ENCODE measurements at places on chromosomes 1 and 21.
A peak's percentile ranks its signal among the peaks of the same experiment; 100 is the strongest.

DNA sequence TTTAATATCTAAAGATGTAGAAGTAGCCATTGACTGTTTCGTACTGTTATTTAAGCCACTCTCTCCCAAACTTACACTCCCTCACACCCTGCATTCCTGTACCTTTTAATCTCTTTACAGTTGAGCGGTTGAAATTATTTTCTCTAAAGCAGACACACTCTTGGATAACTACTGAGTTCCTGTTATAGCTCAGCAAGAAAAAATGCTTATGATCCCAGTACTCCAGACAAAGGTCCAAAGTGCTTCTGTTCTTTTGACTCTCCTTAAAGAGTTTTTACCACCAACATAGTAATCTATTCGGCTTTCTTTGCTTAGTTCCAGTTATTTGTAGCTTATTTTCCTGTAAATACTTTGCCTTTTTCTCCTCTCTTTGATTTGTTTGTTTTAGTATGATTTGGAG lies 100.1 kb downstream of the ATF6 start:
- no peak for DNase-seq

DNA sequence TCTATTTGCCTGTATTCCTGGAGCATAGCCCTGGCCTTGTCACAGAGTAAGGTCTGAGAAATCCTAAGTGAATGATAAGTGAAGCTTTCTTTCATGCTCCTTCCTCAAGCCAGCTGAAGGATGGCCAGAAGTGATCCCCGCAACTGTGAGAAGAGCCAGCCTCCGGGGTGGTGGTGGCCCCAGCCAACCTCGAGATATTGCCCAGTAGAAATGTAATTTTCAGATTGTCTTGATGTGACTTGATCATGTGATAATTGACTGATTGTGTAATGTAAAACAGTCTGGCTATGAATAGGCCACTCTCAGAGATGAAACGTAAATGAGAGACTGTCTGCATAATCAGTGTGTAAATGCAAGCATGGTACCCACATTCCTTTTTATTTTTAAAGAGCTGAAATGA lies 242.4 kb upstream of the CAMK1G start:
- DNase-seq: no peak

- DNase-seq: no peak
Observed at GRCh38 chr1:230144010-230144614, 77.1 kb downstream of the GALNT2 start.

DNA sequence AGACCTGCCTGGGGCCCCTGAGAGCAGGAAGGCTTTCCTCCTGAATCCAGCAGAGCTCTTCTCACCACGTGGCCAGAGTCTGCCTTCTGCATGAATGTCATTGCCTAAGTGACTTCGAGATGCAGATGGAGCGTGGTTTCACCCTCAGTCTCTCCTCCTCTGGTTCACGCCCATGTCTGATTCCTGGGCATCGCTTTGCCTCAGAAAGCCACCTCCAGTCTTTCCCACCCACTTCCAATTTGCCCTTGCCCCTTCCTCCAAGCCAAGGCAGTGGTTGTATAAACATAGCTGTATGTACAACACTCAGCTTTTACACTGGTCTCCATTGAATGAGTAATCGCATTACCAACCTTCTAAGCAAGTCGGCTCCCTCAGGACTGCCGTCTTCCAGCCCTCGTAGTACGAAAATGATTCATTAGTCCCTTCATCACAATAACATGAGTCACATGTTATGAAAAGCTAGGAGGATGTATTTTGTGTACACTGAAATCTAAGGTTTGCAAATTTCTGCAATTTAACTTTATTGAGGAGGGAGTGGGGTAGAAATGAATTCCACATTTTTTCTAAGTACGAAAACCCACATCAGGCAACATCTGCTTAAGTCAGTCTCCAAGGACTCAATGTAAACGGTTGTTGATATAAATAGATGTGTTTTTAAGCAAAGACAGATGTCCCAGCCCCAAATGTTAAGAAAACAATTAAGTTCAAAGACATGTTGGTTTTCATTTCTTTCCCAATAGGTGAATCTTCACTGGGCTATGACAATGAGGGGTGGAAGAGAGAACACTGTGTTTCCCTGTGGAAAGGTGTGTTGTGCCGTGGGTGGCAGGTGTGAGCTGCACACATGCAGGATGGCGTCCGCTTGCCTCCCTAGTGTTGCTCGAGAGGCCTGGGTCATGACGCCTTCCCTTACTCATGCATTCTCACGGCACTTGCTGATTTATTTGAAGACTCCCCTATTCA lies 32.3 kb upstream of the ETS2 start:
- peak; percentile 22 for DNase-seq

DNA sequence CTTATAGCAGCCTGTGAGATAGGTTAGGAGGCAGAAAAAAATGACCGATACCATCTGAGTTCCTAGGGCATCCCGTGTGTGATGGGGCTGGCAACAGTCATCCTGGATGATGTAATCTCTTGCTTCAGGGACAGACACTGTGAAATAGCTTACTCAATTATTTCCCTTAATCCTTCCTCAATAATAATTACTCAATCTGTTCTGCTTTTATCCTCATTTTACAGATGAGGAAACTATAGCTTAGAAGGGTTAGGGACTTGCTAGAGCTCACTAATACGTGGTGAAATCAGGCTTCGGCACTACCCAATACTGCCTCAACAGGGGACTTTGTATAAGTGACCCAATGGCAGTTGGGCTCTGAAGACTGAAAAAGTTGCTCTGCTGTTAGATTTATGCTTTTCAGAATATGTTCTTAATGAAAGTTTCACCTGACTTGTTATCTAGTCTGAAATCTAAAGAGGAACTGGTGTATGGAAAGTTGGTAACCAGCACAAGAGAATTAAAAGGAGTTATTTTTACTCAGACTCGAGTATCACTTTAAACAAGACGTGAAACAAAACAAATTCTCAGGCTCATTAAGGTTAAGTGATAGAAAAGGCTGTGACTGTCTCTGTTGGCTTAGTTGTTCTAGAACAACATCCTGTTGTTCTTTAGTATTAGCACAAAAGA lies 14.4 kb downstream of the CD55 start:
- DNase-seq: no peak

- no peak for DNase-seq
Observed at GRCh38 chr1:36571106-36571505, 88.4 kb upstream of the CSF3R start.

DNA sequence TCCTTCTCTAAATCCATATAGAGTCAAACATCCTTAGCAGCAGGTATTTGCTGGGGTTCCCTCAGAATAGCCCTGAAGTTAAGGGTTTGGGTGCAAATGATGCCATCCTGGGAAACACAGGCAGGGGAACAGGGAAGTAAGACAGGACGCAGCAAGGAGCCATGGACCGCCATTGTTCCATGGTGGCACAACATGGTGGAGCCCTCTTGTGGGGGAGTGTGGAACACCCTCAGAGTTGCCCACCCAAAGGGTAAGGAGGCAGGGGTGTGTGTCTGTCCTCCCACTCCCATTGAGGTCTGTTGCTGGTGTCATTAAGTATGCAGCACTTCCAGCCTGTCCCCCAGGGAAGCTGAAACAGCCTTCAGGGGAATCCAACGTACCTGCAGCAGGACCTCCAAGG lies 20.4 kb upstream of the RCAN1 start:
- no peak for DNase-seq

DNA sequence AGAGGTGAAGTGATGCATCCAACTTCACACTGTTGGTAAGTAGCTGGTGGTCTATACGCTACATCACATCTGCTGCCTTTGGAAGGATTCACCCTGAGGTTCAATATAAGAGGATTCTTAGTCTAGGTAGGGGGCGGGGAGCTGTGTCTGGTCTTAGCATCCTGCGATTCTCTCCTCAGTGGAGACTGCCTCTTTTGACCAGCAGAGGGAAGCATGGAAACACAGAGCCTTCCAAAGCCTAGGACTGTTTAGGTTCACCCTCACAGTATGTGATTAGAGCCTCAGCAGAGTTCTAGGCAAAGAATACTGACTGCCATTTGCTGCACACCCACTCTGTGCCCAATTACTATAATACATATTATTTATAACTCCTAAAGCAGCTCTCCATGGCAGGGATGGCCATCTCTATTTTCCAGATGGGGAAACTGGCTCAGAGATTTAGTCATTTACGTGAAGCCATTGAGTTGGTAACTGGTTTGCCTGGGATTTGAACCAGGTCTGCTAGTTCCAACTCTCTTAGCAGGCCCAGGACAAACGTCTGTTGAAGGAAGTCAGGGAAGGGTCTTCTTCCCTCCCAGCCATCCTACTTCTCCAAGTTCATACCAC lies 28.9 kb upstream of the EFCAB14 start:
- DNase-seq: no peak

DNA sequence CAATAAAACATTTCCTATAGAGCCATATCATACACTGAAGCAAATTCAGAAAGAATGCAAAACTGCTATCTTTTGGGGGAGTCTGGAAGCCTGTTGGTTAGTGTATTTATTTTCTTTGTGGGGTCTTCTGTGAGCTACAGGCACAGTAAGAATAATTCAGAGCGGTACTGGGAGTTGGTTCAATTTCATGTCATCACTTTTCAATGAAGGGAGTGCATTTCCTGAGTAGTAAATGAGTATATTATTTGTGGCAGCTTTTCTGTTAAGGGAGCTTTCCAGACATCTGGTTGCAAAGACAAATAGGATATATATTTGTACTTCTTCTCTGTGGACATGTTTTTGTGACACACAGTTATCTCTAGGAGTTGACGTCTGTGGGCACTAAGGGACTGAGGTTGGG lies 130.6 kb downstream of the HUNK start:
- DNase-seq: no peak

DNA sequence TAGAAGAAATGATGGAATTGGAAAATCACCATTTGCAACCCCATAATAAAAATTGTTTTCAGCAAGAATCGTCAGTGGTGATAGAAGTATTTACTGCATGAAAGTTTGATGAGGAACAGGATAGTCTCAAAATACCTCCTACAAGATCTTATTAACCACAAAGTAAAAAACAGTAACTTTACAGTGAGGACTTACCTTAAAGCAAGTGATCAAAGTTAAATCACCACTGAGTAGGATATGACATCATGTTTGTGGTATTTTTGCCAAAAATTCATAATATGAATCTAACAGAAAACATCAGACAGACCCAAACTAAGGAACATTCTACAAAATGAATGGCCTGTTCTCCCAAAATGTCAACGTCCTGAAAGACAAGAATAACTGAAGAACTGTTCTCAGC lies 19.9 kb downstream of the ALDH9A1 start:
- no peak for DNase-seq
